Activated CD8-positive, alpha-beta T cell treated with anti-CD3 and anti-CD28 coated beads for 36 hours (primary cell): ENCODE measurements at places on chromosomes 7 and 10. TPM values are rescaled to one million over a fixed set of nuclear protein-coding genes. Genes with fewer than 3 reads are reported as not detected.

The JAKMIP3 gene
- total RNA-seq = 0.18 TPM

The DENND10 gene
- total RNA-seq = 18.6 TPM

The CTBP2 gene
- 0.60 TPM for total RNA-seq

DNA sequence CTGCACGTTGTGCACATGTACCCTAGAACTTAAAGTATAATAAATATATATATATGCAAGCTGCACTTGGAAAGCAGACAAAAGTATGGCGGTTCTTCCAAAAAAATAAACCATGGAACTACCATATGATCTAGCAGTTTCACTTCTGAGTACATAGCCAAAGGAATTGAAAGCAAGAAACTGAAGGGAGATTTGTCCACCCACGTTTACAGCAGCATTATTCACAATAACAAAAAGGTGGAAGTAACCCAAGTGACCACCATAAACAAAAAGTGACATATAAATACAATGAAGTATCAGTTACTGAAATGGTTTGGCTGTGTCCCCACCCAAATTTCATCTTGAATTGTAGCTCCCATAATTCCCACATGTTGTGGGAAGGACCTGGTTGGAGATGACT lies 525.3 kb upstream of the CELF2 start:
- no peaks in the 10 kb centered on the region for H3K36me3 ChIP-seq
- no peaks in the 10 kb centered on the region for H3K4me1 ChIP-seq
- H3K27ac ChIP-seq = no peak overlapping the region
- H3K4me3 ChIP-seq = no peak overlapping the region

- H3K27ac ChIP-seq = no peak overlapping the region
- no peaks in the 10 kb centered on the region for H3K27me3 ChIP-seq
- H3K4me1 ChIP-seq = peaks cover 9% of the 10 kb centered on the region
- H3K4me3 ChIP-seq = no peak overlapping the region
Measured at GRCh38 chr7:77570330-77571011, 33.4 kb downstream of the PTPN12 start.

The CREB5 gene
- total RNA-seq = 1.2 TPM

The TCF7L2 gene
- total RNA-seq = 1.5 TPM
